ENCODE measurements at places on chromosomes 1 and 21.

- no peak for DNase-seq
These were observed 43.7 kb upstream of the LRRC7 start for GRCh38 chr1:69524015-69524414.

DNA sequence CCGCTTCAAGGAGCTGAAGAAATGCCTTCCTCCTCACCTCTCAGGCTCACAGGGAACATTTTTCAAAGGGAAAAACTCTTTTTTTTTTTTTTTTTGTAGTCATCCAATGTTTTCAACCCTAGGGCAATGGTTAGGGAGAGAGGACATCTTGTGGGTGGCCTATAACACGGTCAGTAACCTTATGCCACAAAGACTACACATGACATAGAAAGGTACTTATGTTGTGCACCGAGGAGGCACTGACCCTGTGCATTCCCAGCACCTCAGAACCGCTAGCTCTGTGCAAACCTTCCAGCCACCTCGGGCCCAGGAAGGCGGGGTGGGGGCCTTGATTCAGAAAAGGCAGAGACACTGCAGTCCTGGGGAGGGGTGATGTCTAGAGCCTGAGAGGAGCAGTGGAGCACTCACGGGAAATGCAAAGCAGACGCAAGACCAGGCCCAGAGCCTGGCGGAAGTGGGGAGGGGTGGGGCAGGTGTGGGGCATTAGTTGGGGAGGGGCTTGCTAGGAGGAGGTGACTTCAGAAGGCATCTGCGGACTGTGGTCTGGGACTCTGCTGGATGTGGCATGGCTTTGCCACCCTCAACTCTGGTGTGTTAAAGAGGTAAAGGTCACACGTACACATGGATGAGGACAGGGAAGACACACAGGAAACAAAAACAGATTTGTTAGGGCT is 68.6 kb downstream of the MDM4 start:
- no peak for DNase-seq

DNA sequence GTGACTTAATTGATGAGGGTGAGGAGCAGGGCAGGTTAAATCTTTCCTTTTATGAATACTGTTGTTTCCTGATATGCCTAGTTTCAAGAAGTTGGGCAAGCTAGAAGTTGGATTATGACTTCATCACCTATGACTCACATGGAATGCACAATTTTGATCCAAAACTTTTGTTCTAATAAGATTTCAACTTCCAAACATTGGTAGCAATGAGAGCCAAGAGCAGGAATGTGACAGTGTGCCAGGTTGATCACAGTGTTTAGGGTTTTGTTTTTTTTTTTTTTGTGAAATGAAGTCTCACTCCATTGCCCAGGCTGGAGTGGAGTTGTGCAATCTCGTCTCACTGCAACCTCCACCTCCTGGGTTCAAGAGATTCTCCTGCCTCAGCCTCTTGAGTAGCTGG is 349.4 kb downstream of the DUSP10 start:
- no peak for DNase-seq

DNA sequence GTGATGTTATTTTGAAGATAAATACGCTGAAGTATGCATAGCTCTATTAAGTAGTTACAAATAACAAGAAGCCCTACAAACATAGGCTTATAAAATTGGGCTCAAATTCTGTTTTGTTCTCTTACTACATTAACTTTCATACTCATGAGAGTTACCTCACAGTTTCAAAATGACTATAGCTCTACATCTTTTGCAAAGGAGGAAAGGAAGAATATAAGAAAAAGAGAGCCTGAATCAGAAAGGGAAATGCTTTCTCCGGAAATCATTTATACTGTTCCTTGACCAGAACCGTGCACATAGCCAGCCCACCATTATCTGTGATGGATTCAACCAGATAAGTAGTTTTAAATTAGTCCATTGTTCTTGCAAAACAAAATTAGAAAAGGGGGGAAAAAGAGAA is 1252.1 kb downstream of the NCAM2 start:
- no peak for DNase-seq

GRCh38 chr1:203996126-203996525 is 76.8 kb upstream of the SOX13 start:
- DNase-seq = no peak

GRCh38 chr1:160092366-160093068 is 5.9 kb downstream of the IGSF8 start:
- DNase-seq = no peak

DNA sequence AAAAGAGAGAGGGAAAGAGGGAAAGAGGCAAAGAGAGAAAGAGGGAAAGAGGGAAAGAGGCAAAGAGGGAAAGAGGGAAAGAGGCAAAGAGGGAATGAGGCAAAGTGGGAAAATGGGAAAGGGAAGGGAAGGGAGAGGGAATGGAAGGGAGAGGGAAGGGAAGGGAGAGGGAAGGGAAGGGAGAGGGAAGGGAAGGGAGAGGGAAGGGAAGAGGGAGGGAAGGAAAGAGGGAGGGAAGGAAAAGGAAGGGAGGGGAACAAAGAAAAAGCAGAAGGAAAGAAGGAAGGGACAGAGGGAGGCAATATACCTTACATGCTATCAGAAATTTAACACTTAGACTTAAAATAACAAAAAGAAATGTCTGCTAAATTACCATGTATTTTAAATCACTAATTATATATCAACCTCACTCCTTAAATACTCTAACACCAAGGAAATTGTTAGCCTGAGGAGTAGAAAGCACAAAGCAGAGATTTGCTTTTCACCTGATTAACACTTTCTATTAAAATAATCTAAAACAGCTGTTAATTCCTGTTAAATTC is 41.8 kb downstream of the DUSP10 start:
- no peak for DNase-seq

DNA sequence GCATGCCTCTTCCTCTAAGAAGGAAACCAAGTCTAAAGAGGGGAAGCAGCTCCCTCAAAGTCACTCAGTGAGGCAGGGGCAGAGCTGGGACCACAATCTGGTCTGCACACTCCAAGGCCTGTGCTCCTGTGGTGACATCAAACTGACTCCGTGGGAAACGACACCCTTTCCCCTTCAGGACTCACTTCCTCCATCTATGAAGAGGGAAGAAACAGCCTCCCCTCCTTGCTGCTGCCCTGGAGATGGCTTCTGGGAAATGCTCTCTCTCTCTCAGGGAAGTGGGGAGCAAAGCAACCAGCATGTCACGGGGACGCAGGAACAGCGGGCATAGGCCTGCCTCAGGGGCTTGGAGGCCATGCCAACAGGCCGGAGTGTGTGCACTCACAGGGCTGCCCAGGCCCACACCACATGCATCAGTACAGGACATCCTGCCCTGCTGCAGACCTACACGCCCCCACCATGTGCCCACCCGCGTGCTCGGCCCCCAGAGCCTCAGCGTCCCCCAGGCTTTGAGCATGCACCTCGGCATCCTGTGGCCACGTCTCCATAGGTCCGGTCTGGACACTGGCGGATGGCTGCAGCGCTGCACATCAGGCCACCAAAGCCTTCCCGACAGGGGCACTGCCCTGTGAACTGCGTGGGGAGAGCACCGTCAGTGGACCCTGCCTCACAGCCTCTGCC is 25.7 kb downstream of the LAMB3 start:
- no peak for DNase-seq

DNA sequence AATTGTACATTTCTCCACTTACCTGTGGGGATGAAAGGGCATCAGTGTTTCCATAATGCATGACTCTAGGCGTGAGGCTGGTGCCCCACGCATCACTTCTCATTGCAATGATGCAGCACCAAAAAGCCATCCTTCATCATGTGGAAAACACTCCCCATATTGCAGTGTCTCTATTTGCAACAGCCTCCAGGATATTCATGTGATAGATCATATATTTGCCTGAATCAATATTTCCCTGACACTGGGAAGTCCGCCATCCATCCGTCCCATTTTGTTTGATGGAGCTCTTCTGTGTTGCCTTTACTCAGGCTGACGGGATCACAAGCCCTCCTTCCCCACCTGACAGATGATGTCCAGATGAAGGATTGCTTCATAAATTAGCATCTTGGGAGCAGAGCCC is 74.5 kb upstream of the CAMK1G start:
- no peak for DNase-seq
